Fibroblast of skin of left biceps (primary cell): ENCODE measurements at places on chromosomes 4 and X.

DNA sequence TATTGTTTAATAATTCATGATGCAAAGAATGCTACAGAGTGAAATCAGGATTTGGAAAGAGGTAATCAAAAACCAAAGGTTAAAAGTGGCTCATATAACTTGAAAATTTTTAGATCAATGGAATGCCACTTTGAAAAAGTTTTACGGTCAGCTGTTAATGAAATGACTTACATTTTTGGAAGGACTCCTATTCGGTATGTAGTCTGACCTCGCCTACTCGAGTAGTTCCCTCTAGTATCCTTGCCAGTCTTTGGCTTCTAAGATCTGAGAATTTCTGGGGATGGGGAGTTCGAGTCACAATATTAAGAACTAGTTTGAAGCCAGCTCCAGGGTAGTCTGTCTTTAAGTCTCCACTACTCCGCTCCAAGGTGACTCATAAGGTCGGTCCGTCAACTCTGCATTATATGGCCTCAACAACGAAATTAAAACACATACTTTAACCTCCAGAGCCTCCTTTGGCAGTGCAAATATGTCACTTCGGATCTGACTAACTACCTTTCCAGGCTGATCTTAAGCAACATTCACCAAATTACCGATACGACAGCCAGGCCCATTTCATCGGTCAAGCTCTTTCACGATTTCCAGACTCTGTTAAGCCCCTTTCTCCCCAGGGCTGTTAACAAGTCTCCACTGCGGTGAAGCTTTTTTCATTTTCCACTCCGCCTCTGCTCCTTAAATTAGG lies 733 bp upstream of the NAA15 start:
- DNase-seq, result no peak

GRCh38 chr4:138217567-138217966 lies 24.6 kb downstream of the SLC7A11 start:
- no peak for DNase-seq

DNA sequence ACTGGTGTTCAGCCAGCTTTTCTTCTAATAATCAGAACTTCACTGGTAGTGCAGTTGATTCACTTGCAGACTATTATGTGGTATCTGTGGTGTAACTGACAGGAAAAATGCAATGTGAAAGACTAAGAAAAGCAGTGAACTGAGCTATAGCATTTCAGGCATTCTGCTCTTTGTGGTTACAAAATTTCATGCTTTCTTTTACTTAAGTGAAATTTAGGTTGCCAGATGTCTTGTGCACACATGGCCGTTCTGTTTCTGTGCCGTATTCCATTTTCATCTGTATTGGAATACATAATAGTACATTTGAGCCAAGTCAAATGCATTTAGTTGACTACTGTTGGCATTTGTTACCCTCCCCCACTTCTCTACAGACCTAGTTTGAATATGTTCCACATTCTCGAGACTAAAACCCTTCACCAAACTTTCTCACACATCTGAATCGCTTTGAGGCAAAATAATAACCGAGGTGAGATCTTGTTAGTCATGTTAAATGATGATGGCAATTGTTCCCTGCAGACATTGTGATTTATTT lies 8.2 kb downstream of the RTL3 start:
- peak; percentile 75 for DNase-seq

DNA sequence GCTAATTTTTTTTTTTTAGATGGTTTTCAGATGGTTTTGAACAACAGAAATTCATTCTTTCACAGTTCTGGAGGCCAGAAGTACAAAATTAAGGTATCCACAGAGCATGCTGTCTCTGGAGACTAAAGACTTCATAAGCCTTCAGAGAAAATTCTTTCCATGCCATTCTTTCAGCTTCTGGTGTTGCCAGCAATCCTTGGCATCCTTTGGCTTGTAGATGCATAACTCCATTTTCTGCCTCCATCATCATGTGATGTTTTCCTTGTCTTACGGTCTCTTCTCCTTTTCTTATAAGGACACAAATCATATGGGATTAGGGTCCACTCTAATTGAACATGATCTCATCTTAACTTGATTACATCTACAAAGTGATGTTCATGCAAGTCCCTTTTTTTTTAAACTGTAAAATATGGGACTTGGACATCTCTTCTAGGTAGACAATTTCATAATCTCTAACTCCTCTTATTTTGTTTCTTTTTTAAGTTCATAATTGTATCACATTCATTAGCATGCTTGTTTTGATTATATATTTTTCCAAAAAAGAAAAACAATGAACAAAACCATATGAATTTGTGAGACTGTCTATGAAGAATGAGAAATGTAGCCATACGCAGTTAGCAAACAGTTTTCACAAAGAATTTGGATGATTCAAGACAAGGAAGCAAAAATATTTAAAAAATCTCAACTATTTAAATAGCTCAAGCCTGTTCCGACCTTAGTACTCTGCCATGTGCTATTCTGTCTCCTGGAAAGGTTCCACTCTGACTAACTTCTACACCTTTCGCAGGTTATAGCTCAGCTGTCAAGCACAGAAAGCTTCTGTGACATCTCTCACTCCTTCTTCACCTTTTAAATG lies 53.1 kb upstream of the GIMD1 start:
- DNase-seq, result no peak

- DNase-seq, result peak; percentile 19
Measured at GRCh38 chrX:29496636-29497180, 718.7 kb upstream of the MAGEB2 start.

- no peak for DNase-seq
Measured at GRCh38 chrX:10901290-10901633, 209.9 kb upstream of the HCCS start.

GRCh38 chr4:14679906-14680305 lies 322.4 kb upstream of the CPEB2 start:
- no peak for DNase-seq

GRCh38 chrX:130981836-130982235 lies 76.3 kb upstream of the ARHGAP36 start:
- no peak for DNase-seq

- no peak for DNase-seq
Measured at GRCh38 chr4:178462710-178463109, 1020.5 kb upstream of the AGA start.

DNA sequence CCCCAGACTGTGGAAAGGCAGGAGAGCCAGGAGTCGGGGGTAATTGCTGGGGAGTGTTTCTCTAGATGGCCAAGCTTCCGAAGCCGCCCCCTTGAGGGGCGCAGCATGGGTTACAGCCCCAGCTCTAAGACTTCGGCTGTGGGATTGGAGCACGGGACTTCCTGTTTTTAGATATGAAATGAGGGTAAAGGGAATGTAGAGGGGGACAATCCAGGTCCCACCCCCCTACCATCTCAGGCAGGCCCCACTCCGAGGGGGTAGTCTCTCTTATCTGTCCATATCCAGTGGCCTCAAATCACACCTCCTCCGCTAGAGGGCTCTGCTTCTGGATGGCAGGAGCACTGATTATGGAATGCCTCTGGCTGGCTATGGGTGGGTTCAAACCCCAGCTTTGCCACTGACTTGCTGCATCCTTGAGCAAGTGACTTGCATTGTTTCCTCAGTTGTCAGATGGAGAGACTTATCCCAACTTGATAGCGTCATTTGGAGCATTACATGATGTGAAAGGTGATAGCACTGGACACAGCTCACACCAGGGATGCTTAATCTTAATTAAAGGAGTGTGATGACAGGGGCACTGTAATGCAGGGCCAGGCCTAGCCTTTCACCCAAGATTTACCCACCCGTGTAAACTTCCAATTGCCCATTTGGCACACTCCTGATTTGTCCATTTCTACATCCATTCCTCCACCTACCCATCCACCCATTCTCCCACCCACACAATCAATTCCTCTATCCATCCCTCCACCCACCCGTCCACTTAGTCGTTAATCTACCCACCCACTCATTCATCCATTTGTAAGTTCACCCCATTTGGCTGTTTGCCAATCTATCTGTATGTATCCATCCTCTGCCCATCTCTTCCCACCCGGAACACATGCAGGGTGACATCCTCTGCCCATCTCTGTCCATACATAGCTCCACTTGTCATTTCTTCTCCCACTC lies 848 bp upstream of the KCND1 start:
- DNase-seq, result peak; percentile 21

GRCh38 chr4:2825740-2826139 lies 17.9 kb upstream of the ADD1 start:
- DNase-seq, result no peak

DNA sequence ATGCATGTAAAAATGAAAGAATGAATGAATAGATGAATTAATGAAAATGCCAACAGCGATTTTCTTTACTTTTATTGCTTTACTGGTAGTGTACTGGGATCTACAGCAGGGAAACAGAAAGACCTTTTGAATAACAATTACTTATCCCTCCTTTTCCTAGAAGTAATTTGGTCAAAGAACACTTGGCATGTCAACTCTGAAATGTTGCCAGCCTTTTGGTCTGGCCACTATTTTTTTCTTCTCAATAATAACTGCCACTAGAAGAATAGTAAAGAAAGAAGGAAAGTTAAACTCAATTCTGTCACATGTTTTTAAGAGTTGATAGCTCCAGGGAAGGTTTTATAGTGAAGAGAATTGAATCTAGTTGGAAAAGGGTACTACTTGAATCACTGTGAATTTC lies 52.9 kb downstream of the EPHA5 start:
- DNase-seq, result no peak

DNA sequence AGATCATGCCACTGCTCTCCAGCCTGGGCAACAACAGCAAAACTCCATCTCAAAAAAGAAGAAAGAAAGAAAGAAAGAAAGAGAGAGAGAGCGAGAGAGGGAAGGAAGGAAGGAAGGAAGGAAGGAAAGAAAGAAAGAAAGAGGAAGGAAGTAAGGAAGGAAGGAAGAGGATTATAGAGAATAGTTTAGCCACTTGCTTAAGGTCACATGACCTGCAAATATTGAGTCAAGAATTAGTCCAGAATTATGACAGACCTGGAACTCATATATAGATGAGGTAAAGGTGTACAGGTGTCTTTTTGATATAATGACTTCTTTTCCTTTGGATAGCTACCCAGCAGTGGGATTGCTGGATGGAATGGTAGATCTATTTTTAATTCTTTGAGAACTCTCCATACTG lies 25.6 kb upstream of the ANTXR2 start:
- DNase-seq, result no peak

- no peak for DNase-seq
Measured at GRCh38 chr4:127309369-127310102, 323.2 kb upstream of the INTU start.

DNA sequence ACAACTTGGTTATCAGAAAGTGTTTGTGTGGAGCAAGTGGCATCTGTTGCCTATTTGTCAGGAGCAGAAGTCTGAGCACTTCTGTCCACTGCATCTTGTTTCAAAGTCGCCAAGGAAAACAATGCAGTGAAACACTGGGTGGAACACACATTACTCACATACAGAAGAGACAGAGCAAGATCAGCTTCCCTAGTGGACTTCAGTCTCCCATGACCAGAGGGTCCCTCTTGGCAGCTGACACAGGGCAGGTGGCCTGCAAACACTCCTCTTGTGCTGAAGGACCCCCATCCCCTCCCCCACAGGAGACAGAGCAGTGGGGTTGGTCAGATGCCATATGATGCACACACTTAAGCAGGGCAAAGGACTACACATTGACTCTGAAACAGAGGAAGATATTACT lies 3.6 kb upstream of the BBS12 start:
- DNase-seq, result no peak

- no peak for DNase-seq
Measured at GRCh38 chr4:4521731-4522130, 20.1 kb downstream of the STX18 start.

GRCh38 chrX:115547448-115547847 lies 13.5 kb upstream of the PLS3 start:
- DNase-seq, result no peak

- DNase-seq, result no peak
Measured at GRCh38 chr4:39996811-39997210, 19.1 kb upstream of the PDS5A start.

DNA sequence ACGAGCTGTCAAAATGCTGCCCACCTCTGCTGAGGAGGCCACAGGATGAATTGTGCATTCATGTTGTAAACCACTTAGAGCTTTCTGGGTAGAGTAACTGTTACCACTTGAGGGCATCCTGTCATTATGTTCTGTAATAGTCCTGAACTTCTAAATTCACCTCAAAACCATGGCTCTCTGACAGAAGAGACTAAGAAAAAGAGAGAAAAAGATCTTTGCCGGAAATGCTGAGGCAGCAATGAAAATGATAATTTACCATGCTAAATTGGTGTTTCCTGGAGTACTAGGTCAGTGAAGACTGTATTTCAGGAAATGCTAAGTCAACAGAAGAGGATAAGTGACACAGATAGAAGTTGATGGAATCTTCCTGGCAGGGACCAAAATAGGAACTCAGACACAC lies 942.3 kb upstream of the SLIT2 start:
- DNase-seq, result no peak

GRCh38 chr4:11743976-11744375 lies 315.3 kb upstream of the HS3ST1 start:
- no peak for DNase-seq

DNA sequence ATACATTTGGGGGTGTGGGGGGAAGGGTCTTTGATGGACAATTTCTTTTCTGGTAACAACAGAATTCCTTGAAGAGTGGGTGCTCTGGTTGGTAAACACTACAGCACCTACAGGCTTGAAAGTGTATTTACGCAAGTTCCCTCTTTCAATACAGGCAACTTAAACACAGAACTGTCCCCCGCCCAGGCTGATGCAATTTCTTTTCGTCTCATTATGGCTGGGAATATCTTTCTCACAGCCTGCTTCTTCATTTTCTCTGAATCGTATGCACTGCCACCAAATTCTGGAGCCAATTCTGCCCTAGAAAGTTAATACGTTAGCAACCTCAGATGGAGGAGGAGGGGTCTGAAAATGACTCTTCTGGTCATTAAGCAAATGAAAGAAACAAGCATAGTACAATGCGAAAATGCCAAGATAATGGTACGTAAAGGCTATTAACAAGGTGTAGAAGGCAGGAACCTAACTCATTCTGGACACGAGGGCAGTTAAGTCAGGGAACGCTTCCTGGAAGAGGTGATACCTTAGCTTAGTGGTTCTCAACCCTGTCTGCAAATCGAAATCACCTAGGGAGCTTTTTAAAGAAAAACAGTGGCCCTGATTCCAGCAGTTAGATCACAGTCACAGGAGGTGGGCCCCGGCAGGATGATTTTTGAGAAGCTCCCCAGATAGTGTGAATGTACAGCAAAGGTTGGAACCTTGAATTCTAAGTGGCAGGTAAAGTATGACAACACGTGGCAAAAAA lies 1.0 kb downstream of the AGA start:
- peak; percentile 50 for DNase-seq

DNA sequence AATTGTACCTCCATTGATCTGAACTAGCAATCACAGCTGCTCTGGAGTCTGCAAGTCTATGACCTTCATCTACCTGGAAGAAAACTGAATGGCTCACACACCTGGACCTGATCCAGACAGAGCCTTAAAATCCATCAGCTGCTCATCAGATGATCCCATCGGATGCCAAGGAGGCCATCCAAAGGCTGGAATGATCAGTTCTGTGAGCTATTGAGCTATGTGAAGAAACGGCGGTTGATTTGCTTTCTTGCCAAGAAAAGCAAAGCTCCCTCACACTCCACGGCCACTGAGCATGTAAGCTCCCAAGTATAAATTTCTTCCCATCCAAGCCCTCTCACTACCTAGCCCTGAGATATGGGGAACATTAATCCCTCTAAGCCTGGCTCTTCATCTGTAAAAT lies 63.1 kb downstream of the RELL1 start:
- no peak for DNase-seq
